Gastroesophageal sphincter (tissue), 4 donors: ENCODE measurements at places on chromosomes 13 and 19.

DNA sequence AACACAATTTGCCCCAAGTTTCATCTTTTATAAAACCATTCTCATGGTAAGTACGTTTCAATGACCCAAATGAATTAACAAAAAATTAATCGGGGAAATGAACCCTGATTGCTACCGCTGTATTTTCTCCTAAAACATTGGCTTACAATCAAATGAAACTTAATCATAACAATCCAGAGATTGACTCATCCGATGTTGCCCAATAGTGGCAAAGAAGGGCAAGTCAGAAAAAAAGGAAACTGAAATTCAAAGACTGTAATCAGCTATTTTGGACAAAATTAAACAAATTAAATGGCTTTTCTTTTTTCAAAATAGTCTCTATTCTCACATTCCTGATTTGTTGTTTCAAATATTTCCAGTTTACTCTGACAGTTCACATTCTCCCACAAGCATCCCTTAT, 3.9 kb upstream of the ACOD1 start:
- no peak for ATAC-seq

DNA sequence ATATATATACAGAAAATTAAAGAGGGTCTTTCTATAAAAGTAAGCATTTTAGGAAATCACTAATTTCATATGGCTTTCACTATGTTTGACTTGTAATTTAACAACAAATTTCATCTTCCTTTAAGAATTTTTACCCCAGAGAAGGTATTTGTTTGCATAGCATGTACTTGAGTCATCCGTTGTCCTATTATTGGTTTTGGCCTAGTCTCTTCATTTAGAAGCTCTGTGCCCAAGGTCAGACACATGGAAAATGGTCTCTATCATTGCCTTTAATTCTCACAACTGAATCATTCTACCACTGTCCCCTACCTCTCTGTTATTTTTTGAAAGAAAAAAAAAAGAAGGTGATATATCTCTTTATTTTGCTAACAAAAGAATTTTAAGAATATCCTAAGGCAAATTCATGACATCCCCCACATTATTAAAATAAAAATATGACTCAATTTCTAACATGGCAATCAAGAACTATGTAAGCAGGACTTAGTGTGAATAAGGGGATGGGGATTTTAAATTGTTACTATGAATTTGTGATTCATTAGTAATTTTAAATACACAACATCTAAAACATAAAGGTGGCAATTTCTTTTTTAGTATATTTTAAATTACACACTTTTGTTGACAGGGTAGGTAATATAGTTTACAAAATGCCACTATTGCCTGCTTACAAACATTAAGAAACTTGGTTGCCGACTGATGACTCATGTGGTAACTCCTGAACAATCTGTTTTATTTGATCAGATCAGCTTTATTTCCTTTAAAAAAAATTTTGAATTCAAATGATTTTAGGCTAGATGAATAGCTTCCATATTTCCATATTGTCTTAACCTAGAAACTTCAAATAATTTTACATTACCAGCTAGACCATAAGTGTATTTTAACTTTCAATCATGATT, 13.9 kb downstream of the SLITRK5 start:
- ATAC-seq = no peak

- ATAC-seq = no peak
Observed at GRCh38 chr19:33394723-33395560, 21.4 kb downstream of the CEBPG start.

- no peak for ATAC-seq
Observed at GRCh38 chr19:36051637-36052036, 2.4 kb downstream of the THAP8 start.

DNA sequence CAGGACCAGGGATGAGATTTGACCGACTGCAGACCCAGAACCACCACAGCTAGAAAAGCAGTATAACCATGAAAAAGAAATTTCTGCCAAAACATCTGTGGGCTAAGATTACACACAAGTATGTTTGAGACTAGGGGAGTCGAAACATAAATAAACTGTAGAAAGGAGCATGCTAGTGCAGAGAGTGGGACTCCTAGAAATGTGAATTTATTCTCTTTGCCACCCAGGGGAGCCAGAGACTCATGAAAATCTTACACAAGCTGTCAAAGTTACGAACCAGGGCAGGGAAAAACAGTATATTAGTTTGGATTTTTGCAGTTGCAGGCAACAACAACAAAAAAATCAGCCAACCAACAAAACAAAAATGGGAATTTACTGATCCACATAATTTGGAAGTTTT, 12.3 kb upstream of the HSPH1 start:
- ATAC-seq = no peak

GRCh38 chr13:110014719-110015118, 228.3 kb upstream of the IRS2 start:
- ATAC-seq = no peak

DNA sequence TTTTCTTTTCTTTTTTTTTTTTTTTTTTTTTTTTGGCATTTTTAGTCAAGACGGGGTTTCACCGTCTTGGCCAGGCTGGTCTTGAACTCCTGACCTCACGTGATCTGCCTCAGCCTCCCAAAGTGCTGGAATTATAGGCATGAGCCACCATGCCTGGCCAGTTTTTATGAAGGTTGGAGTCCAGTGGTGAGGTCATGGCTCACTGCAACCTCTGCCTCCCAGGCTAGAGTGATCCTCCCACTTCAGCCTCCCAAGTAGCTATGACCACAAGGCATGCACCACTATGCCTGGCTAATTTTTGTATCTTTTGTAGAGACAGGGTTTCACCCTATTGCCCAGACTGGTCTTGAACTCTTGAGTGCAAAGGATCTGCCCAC, 4.2 kb downstream of the SNRPA start:
- no peak for ATAC-seq

DNA sequence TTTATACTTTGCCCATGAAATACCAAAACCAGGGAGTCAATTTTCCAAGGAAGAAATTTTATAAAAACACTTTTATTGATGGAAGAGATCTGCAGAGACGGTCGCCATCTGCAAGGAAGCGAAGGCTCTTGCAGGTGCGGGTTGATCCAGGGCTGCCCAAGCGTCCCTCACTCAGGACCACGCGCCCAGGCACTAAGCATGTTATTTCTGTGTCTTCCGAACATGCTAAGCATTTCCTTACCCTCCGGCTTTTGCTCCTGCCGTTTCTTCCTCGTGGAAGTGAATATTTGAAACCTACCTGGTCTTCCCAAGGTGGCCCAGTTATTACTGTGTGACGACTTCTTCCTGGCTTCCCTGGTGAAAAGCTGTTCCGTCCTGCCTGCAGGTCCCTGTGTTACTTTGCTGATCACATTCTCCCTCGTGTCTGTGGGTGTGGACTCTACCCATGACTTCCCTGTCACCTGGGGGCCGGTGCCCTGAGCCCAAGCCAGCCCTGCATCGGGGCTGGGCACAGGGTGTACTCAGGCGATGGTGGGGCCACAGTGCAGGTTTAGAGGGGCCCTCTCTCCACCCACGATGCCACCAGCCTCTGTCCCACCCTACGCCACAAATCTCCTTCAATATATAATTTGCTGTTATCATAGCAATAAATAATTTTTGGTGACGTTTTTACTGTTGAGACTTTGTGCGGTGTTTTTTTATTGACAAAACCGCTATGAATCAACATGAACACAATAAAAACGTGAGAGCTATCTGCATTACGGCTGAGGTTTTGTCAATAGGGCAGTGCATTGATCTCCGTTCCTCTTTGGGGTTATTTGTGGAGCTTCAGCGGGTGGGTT, 119.4 kb downstream of the URI1 start:
- no peak for ATAC-seq

GRCh38 chr13:93326234-93326811, 99.7 kb downstream of the GPC6 start:
- no peak for ATAC-seq

DNA sequence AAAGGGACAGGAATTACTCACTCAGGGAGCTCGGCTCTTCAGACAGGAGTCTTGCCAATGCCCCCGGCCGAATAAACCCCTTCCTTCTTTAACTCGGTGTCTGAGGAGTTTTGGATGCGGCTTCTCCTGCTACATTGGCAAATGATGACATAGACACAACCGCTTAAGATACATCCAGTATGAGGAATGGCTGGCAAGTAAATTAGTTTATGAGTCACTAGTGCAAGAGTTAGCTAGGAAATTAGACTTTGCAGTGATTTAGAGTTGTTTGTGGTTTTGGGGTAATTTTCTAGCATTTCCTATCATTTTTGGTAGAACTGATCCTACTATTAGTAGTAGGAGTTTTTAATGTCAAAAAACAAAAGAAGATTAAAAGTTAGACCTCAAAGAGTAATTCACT, 166.2 kb downstream of the SLITRK1 start:
- no peak for ATAC-seq

- ATAC-seq = no peak
Observed at GRCh38 chr13:93296584-93296983, 70.0 kb downstream of the GPC6 start.

- no peak for ATAC-seq
Observed at GRCh38 chr19:56983804-56984203, 136.0 kb upstream of the USP29 start.

GRCh38 chr13:59771272-59771671, 392.5 kb downstream of the DIAPH3 start:
- no peak for ATAC-seq

DNA sequence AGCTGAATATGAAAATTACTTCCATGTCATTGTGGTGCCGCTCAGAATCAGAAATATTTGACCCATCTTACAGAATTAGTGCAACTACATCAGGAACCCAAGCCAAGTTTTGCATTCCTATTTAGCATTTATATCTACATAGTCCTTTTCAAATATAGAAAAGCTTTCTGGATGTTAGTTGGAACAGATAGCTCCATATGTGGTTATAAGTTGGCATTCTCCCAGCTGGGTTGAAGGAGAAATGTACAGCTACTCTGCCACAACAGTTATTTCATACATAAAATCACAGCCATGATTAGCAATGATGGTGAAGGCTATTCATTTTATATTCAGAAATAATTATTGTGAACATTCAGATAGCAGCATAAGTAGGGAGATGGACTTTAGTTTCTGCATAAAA, 28.2 kb downstream of the HPN start:
- no peak for ATAC-seq

- peak; percentile 93 for ATAC-seq
Observed at GRCh38 chr13:19845758-19846157, 17.7 kb downstream of the ZMYM5 start.

DNA sequence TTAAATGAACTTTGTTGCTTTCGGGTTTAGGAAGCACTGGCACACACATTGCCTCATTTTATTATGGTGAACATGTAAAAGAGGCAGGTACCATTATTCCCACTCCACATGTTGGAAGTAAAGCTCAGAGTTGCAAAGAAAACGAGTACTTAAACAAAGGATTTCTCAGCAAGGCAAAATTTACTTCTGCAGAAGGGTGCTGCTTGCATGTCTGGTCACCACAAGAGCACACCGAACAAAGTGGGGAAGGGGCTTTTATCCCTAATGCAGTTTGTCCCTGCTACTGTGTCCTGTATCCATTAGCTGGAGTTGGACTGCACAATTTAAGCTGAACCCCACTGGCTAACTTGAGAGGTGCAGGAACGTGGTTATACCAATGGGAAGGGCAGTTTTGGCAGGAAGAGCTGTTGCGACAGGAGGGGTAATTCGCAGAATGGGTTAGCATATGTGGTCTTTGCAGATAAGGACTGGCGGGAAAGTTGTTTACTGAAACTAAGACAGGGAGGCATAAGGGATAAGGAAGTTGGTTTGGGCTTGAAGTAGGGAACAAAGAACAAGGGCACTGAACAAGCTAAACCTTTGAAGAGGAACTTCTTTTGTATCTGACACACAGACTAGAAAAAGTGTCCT, 545.5 kb downstream of the UQCRFS1 start:
- no peak for ATAC-seq

- no peak for ATAC-seq
Observed at GRCh38 chr19:40423938-40424337, 1.9 kb downstream of the SERTAD1 start.

DNA sequence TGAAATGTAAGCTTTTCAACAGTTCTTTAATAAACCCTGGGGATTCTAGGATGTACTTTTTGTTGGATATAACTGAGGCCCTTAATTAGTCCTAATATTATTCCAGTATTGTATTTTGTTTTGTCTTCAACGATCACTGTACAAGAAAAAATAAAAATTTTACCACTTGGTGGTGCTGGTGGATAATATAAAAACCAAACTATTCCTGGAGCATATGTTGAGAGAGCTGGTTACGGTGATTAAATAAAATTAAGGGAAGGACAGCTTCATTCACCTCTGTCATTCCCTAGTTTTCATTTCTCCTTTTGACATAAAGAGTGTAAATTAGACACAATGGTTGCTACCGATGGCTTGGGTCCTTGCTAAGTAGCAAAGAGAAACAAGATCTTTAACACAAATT, 598.6 kb upstream of the PCDH20 start:
- no peak for ATAC-seq

DNA sequence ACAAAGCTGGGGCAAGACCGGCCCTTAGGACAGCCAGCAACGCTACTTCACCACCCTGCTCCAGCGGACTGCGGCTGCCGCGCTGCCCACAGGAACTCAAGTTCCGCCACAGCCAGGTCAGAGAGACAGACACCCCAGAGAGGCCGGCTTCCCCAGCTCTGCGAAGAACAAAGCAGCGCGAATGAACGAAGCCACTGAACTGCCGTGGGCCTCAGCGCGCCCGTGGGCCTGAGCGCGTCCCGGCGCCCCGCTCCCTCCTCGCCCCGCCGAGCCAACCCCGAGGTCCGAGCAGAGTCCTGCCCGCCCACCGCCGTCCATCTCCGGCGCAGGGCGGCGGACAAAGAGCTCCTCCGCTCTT, 158.4 kb downstream of the RNF17 start:
- peak; percentile 35 for ATAC-seq

GRCh38 chr19:16445238-16446107, 26.3 kb downstream of the EPS15L1 start:
- ATAC-seq = no peak

DNA sequence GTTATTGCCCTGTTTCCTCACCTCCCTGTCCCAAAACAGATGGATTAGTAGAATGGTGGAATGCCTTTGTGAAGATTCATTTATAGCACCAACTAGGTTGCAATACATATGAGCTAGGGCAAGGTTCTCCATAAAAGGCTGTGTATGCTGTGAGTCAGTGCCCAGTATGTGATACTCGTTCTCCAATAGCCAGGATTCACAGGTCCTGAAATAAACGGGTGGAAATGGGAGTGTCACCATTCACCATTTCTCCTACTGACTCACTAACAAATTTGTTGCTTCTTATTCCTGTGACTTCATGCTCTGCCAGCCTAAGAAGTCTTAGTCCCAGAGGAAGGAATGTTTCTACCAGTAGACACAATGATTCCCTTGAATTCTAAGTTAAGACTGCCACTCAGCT, 1745.4 kb downstream of the SLITRK1 start:
- ATAC-seq = no peak

DNA sequence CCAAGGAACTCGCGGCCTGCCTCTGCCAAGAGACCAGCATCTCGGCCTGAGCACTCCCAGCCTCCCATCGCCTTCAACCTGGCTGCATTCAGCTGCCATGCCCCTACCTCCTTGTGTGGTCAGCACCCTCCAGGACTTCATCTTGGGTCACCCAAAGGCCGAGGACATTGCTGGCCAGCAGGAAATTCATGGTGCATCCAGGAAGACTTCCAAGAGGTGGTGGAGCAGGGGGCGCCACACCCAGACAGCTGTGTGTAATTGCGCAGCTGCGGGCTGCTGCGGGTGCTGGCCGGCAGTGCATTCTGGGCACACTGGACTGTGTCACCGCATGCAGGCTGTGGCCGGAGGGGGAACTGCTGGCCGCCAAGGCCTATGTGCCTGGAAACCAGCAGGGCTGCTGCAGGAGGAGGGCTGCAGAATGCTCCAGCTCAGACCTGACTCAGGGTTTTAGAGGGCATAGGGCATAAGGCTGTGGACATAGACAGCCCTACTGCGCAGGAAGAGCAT, 164.3 kb upstream of the TUBA3C start:
- no peak for ATAC-seq

GRCh38 chr19:4971424-4971793, 2.5 kb downstream of the KDM4B start:
- ATAC-seq = no peak

GRCh38 chr19:38979812-38980211, 4.3 kb upstream of the FBXO17 start:
- ATAC-seq = no peak
